RPMI8226 (cell line): ENCODE measurements at places on chromosomes 2 and 18.

- no peak for DNase-seq
Observed at GRCh38 chr2:221370076-221370856, 201.8 kb downstream of the EPHA4 start.

DNA sequence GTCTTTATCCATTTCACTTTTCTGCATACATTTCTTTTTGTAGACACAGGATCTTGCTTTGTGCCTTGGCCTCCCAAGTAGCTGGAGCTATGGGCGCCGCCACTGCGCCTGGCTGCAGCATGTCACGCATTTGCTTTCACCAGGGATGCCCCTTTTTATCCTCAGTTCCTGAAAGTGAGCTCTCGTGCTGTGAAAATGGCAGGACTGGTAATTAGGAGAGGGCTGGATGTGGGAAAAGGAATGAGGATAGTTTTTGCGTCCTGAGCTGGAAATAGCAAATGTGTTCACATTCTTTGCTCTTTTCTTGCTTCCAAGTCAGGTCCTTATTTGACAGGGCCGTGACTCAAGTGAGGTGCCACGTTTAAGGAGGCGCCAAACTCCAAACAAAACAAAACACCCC, 104.6 kb downstream of the LDLRAD4 start:
- DNase-seq = no peak

- DNase-seq = no peak
Observed at GRCh38 chr2:133344849-133345248, 223.4 kb downstream of the NCKAP5 start.

DNA sequence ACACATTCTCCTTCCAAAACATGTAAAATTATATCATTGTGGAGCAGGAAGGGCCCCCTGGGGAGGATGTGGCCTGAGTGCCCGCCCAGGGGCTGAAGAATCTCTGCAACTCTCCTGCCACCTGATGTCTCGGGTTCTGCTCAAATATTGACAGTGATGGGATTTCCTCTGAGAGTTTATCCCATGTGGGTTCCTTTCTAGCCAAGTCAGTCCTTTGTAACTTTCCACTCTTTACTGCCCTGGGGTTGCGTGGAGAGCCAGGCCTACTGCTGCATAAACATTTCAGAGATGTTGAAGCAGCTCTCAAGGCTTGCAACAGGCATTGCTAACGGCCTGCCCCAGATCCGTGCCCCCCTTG, 4.0 kb upstream of the RAB17 start:
- DNase-seq = no peak

- DNase-seq = no peak
Observed at GRCh38 chr2:42614838-42615237, 46.4 kb downstream of the MTA3 start.

DNA sequence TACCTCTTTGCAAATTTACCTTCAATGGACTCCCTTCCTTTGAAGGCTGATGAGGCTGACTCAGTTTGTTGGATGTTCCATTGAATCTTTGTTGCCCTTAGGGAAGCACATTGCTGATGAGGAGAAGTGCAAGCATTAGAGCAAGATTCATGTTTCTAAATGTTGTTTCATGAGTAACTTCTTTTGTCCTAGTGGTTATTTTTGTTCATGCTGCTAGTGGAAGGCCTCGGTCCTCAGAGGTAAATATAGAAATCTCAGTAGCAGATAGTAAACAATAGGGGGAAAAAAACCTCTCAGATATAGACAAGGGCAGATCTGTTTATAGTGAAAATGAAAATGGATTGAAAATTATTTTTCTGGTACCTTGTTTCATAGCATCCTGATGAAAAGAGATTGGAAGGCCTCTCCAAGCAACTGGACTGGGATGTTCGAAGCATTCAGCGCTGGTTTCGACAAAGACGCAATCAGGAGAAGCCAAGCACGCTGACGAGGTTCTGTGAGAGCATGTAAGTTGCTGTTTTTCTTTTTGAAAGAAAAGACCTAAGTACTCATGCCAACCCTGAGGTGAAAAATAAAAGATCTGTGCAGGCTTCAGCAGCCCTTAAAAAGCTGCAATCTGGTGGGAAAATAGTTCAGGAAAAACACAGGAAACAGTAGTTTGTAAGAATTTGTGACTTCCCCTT, 104.9 kb downstream of the CERS6 start:
- no peak for DNase-seq

GRCh38 chr2:205323929-205324328, 358.4 kb upstream of the NRP2 start:
- no peak for DNase-seq

- no peak for DNase-seq
Observed at GRCh38 chr18:76892832-76893231, 70.5 kb downstream of the ZNF236 start.

GRCh38 chr2:174748948-174749347, 15.3 kb downstream of the CHRNA1 start:
- peak; percentile 61 for DNase-seq

DNA sequence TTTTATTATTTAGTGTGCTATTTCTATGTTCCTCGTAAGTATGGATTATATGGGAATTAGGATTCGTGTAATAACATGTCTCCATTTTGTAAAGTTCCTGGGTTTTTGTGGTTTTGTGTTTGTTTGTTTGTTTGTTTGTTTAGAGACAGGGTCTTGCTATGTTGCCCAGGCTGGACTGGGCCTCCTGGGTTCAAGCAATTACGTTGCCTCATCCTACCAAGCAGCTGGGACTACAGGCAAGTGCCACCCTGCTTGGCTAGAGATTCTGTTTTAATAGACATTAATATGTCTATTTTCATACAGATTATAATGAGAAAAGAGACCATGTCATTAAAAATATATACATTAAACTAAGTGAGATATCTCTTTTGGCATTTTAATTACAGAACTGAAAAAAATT, 35.2 kb upstream of the OTX1 start:
- DNase-seq = no peak

GRCh38 chr18:51110073-51110797, 80.2 kb downstream of the SMAD4 start:
- peak; percentile 75 for DNase-seq

DNA sequence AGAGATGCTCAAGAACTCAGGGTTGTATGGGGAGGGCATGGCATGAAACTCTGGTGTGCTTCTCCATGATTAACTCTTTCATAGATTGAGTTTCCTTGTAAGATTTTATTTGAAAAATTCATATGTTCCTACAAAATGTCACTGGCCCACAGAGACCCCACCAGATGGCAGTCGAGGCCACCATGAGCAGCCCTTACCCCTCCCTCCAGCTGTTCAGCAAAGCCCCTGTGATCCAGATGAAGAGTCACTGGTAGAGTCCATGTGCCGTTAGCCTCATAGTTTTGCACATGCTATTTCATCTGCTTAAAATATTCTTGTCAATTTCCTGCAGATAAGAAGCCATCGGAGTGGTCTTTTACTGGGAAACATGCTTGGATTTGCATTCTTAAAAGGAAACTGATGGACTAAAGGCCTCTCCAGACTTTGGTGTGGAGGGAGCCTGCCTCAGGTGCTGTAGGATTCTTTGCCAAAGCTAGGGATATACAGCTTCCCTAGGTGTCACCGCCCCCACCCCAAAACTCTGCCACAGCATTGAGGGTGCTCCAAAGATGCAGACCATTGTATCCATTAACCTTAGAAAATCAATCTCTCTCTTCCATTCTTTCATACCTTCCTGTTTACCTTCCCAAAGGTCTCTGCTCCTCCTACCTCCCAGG, 18.8 kb downstream of the ZNF385B start:
- peak; percentile 39 for DNase-seq

DNA sequence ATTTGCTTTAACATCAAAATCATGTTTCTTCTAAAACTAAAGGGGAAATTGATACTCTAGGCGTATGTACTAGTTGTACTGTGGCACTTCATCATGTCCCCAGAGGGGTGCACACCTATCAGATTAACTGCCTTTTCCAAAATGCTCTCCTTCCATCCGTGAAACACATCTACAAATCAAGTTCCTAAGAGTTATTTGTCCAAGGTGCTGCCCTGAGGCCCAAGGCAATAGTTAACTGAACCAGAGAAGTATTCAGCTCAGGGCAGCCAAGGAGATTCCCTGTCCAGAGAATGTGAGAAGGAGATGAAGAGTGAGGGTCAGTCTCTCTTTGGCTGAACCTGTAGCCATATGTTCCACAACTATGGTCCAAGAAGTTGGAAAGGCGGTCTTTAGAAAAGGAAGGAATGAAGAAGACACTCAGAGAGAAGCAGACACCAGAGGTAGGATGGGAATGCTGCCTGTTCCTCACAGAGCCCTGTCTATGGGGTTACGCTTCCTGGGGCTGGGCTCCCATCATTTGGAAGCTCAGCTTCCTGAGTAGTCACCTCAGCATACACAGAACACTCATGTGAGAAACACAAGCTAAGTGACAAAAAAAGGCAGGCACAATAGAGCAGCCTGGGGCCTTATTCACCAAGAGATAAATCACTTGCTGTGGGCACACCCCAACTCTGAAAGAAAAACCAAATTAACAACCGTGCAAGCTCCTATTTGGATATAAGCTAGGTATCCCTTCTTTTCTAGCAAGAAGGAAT, 55.6 kb downstream of the ANKRD44 start:
- no peak for DNase-seq

GRCh38 chr2:180653481-180653880, 326.9 kb upstream of the UBE2E3 start:
- no peak for DNase-seq

DNA sequence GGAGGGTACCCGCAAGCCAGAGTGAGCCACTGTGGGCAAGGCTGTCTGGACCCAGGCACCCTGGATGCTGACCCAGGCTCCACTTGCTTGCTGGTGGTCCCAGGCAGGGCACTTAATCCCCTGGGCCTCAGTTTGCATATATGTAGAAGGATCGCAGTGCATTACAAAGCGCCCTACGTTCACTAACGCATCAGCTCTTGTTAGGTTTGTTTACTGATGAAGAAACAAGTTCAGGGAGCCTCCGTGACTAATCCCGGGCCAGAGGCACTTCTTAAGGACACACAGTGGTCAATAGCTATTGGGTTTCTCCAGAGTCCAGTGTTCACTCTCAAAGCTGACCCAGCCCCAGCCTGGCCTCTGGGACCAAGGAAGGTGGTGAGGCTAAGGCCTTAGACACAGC, 70.2 kb downstream of the LBH start:
- no peak for DNase-seq

- DNase-seq = no peak
Observed at GRCh38 chr2:15776992-15777702, 163.2 kb upstream of the MYCN start.

GRCh38 chr18:47745227-47745626, 185.2 kb downstream of the SMAD2 start:
- DNase-seq = no peak

- no peak for DNase-seq
Observed at GRCh38 chr2:180077295-180077906, 70.3 kb upstream of the CWC22 start.

- no peak for DNase-seq
Observed at GRCh38 chr2:213411582-213412289, 127.5 kb downstream of the SPAG16 start.

DNA sequence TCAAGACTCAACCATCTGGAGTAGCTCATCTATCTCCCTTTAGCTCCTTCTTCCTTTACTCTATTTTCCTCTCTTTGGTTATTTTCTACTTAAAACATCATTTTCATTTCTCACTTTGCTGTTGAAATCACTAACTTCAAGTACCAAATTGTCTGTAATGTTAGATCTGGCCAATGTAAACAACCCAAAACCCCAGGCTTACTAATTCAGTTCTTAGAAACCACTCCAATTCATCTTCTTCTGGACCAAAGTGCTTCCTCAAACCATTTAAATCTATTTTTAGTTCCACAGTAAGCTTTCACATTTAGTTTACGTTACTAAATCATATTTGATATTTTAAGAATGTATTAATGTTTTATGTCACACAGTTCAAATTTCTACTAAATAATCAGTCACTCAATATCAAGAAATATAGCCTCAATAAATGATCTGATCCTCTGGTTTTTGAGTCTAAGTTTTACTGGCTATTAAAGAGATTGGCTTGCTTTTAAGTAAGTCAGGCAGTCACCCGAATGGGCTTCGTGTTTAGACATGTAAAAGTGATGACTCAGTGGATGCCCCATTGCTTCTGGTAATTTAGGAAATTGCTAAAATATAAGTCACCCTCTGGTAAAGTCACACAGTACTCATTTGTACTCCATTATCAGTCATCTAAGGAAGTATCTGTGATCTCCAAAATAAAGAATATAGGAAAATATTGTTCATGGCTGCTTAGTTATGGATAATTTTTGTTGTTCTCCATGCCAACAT, 527.2 kb upstream of the SOX11 start:
- DNase-seq = no peak

GRCh38 chr18:64119916-64120315, 29.0 kb downstream of the LINC00305 start:
- no peak for DNase-seq

- no peak for DNase-seq
Observed at GRCh38 chr2:158497486-158497885, 40.7 kb downstream of the PKP4 start.

GRCh38 chr2:152606941-152607340, 110.3 kb downstream of the PRPF40A start:
- no peak for DNase-seq

DNA sequence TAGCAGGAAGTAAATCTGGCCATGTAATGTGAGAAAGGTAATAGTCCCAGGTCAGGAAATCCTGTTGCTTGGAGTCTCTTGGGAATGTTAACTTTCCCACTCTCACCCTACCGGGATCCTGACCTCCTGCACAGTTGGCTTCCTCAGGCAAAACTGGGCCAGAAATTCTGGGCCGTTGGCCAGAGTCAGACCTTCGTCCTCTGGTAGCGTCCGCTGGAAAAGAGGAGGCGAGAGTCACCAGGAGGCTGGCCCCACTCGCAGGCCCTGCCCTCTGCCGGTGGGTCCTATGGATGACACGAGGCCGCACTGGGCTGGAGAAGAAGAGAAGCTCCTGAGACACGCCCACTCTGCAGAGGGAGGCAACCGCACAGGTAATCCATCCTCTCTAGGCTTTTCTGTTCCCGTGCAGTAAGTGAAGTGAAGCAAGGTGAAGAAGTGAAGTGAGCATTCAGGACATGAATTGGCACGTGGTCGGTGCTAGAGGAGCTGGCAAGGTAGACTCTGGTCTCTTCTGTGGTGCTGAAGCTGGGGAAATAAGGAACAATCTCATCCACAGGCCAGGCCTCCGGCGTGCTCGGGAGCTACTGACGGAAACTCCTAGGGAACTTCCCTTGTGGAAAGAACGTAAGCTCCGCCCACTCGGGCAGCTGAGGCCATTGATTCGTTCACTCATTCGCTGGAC, 182.7 kb upstream of the GLI2 start:
- peak; percentile 92 for DNase-seq

GRCh38 chr2:191885098-191885497, 38.2 kb upstream of the CAVIN2 start:
- DNase-seq = no peak

GRCh38 chr2:83376731-83377130, 1082.3 kb downstream of the SUCLG1 start:
- DNase-seq = no peak

- no peak for DNase-seq
Observed at GRCh38 chr2:110868971-110869370, 136.6 kb downstream of the ACOXL start.

DNA sequence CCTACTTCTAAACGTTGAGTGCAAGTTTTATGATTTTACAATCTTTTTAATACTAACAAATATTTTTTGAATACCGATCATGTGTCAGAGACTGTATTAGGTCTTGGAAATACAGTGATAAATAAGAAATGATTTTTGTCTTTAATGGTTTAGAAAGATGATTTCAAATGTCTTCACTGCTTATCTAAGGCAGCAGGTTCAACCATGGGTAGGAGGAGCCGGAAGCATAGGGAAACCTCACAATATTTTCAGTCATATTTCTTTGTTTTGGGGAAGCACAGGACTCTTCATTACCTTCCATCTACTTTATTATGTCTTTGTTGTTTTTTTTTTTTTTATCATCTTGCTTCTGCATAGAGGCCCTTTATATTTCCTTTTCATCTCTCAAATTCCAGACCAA, 165.2 kb upstream of the EPC2 start:
- DNase-seq = no peak
